Thyroid gland (tissue), 4 donors: ENCODE measurements at places on chromosomes 12 and 14. TPM values are rescaled to one million over a fixed set of nuclear protein-coding genes. Genes with fewer than 3 reads are reported as not detected.

Gene SIX1
- 2.2 TPM for total RNA-seq

Gene CNTN1
- total RNA-seq: 2.0 TPM

Gene RNF10
- 159 TPM for total RNA-seq

Gene CD163L1
- total RNA-seq: 2.2 TPM

Gene SOAT2
- not detected for total RNA-seq

Gene NEDD8
- 194 TPM for total RNA-seq

Gene AMDHD1
- 0.78 TPM for total RNA-seq

DNA sequence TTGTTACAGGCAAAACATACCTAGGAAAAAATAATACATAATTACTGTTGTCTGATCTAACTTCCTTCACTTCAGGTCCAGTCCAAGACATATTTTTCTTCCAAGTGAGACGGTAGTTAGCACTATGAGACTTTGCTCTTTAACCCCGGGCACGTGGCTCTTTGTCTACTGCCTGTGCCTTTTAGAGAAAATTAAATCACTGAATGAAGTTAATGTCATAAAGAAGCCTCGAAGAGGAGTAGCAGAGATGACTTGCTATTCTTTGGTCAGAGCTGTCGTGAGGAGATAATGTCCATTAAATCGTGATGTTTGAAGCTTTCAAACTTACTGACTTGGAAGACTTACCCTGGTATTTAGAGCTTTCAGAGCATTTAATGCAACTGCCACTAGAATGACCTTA is 8.7 kb downstream of the TESPA1 start:
- no peaks in the 10 kb centered on the region for H3K27me3 ChIP-seq
- DNase-seq: no peak
- no peak overlapping the region for H3K27ac ChIP-seq
- H3K4me3 ChIP-seq: no peak overlapping the region

DNA sequence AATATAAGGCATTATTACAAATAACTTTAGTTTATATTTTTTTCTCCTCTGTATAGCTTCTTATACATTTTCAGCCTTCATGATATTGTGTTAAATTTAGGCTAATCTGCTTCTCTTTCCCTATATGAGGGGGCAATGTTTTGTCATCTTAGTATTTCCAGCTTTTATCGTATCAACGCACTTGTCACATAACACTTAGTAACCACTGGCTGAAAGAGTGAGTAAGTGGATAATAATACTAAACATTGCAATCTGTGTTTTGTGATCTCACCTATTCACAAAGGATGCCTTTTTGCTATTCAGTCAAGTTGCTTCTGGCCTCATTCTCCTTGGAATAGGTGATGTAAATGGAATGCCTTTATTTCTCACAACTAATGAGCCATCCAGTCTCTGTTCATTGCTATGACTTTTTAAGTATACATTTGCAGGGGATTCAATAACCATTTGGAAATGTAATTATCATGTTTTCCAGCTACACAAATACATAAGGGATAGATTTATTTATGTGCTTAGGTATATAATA is 260.9 kb downstream of the BMP4 start:
- DNase-seq: no peak
- H3K36me3 ChIP-seq: no peaks in the 10 kb centered on the region
- H3K27me3 ChIP-seq: no peaks in the 10 kb centered on the region

DNA sequence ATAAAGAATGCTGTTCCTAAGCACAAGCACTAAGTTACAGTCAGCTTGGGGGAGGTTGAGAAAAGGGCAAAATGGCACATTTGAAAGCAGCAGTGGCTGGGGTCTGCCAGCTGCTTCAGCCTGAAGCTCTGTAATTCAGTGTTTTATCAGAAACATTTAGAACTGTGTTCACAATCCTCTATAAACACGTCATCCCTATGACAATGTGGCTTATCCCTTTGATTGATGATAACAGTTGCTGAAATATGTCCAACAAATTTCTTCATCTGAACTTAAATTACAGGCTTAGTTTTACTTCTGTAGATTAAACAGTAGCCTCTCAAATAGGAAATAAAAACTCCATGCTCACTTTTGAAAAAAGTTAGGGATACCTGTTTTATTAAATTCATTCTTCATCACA is 108.8 kb downstream of the VEZT start:
- no peak for DNase-seq
- no peak overlapping the region for H3K27ac ChIP-seq

- H3K4me3 ChIP-seq: no peak overlapping the region
- DNase-seq: no peak
- H3K27ac ChIP-seq: no peak overlapping the region
- H3K27me3 ChIP-seq: no peaks in the 10 kb centered on the region
Observed at GRCh38 chr14:81889529-81889928, 355.9 kb upstream of the SEL1L start.

DNA sequence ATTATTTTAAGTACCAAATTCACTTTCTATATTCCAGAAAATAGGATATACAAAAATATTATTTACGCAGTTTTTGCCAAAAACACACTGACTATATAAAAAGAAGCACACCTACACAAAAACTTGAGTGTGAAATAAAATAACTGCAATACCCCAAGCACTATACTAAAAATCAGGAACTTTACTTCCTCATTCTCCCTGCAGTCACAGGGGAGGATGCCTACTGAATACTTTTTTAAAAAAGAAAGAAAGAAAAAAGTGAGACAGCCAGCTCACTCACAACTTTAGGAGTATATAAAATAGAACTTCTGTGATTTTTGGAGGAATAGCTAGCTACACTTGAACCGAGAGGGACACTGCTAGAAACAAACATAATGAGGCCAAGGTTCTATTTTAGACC is 12.2 kb downstream of the RPS6KA5 start:
- H3K4me3 ChIP-seq: no peak overlapping the region
- H3K27ac ChIP-seq: no peak overlapping the region
- no peaks in the 10 kb centered on the region for H3K27me3 ChIP-seq
- no peak for DNase-seq
- no peaks in the 10 kb centered on the region for H3K4me1 ChIP-seq
- no peaks in the 10 kb centered on the region for H3K36me3 ChIP-seq

DNA sequence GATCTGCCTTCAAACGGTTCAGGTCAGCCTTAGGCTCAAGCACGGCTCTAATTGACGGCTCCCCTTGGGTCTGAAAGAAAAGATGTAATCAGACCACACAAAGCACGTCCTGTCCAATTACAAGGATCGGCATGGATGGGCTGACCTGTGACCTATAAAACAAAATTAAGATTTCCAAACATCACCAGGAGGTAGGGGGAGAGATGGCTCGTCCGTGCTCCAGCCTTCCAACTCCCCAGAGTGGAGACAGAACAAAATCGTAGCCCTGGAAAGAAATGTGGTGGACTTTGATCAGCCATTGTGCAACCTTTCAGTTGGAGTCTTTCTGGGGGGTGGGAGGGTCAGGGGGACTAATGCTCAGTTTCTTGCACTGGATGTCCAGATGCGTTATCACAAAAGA is 226.6 kb upstream of the DIO3 start:
- H3K4me1 ChIP-seq: no peaks in the 10 kb centered on the region
- no peak overlapping the region for H3K27ac ChIP-seq
- H3K36me3 ChIP-seq: no peaks in the 10 kb centered on the region
- H3K27me3 ChIP-seq: no peaks in the 10 kb centered on the region

DNA sequence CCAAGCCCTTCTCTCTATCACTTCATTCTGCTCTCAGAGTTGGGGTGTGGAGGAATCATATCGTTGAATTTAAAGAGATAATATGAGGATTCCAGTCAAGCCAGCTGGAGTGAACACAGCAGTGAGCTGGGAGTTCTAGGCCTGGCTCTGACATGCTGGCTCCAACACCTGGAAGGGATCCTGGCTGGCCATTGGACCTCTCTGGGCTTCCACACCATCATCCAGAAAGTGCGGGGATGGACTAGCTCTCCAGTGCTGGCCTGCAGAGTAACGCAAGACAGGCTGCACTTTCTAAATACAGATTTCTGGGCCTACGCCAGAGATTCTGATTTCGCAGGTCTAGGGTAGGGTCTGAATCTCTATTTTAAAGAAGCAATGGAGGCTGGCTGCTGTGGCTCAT is 34.8 kb upstream of the HDAC7 start:
- no peaks in the 10 kb centered on the region for H3K4me1 ChIP-seq
- H3K27ac ChIP-seq: no peak overlapping the region
- H3K27me3 ChIP-seq: no peaks in the 10 kb centered on the region

GRCh38 chr12:15179672-15180071 is 41.5 kb downstream of the RERG start:
- H3K27ac ChIP-seq: no peak overlapping the region
- peaks cover 3% of the 10 kb centered on the region for H3K4me1 ChIP-seq
- H3K27me3 ChIP-seq: no peaks in the 10 kb centered on the region
- DNase-seq: no peak

GRCh38 chr12:85775091-85775490 is 61.1 kb downstream of the RASSF9 start:
- H3K4me3 ChIP-seq: no peak overlapping the region
- no peaks in the 10 kb centered on the region for H3K27me3 ChIP-seq
- H3K27ac ChIP-seq: no peak overlapping the region
- H3K36me3 ChIP-seq: no peaks in the 10 kb centered on the region
- H3K4me1 ChIP-seq: no peaks in the 10 kb centered on the region

- no peaks in the 10 kb centered on the region for H3K27me3 ChIP-seq
- H3K27ac ChIP-seq: no peak overlapping the region
- no peak for DNase-seq
- no peaks in the 10 kb centered on the region for H3K36me3 ChIP-seq
Observed at GRCh38 chr12:84619053-84619571, 293.5 kb downstream of the SLC6A15 start.

- H3K27ac ChIP-seq: no peak overlapping the region
- H3K4me3 ChIP-seq: no peak overlapping the region
- DNase-seq: no peak
- H3K4me1 ChIP-seq: peaks cover 7% of the 10 kb centered on the region
- no peaks in the 10 kb centered on the region for H3K27me3 ChIP-seq
Observed at GRCh38 chr12:45227316-45228067, 11.6 kb downstream of the ANO6 start.

GRCh38 chr14:93010522-93011140 is 87.7 kb downstream of the CHGA start:
- H3K27ac ChIP-seq: no peak overlapping the region
- H3K4me1 ChIP-seq: peaks cover 98% of the 10 kb centered on the region
- no peaks in the 10 kb centered on the region for H3K27me3 ChIP-seq
- DNase-seq: peak; percentile 81

- H3K4me1 ChIP-seq: no peaks in the 10 kb centered on the region
- no peak overlapping the region for H3K4me3 ChIP-seq
- no peaks in the 10 kb centered on the region for H3K27me3 ChIP-seq
Observed at GRCh38 chr12:89469361-89469760, 55.2 kb downstream of the GALNT4 start.
